ENCODE measurements at places on chromosomes 1 and 21.

DNA sequence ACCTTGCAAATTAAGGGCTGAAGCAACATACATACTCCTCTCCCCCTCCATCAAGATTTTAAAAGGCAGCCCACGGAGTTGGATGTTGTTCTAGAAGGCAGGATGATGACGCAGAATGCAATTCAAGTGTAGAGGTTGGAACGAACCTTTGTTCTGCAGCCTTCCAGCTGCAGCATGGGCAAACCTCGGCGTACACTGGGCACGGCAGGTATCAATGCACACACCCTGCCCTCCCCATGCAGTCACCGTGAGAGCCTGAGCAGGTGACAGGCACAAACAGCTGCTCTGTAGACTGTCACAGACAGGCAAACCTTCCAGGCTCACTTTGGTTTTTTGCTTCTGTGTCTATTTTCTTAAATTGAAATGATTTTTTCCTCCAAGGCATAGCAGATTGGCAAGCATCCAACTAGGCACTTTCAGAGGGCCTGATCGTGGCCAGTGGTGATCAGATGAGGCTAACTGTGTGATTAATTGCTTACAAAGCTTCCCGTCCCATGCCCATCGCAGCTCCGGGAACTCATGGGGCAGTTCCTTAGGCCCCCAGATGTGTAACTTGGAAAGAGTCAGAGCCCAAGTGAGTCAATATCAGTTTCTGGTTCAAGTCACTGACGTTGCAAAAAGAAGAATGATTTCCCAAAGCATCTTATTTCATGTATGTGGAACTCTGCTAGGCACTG, 82.3 kb downstream of the ITPKB start:
- peak; percentile 53 for DNase-seq

GRCh38 chr1:2233997-2234761, 6.1 kb downstream of the SKI start:
- peak; percentile 94 for DNase-seq

DNA sequence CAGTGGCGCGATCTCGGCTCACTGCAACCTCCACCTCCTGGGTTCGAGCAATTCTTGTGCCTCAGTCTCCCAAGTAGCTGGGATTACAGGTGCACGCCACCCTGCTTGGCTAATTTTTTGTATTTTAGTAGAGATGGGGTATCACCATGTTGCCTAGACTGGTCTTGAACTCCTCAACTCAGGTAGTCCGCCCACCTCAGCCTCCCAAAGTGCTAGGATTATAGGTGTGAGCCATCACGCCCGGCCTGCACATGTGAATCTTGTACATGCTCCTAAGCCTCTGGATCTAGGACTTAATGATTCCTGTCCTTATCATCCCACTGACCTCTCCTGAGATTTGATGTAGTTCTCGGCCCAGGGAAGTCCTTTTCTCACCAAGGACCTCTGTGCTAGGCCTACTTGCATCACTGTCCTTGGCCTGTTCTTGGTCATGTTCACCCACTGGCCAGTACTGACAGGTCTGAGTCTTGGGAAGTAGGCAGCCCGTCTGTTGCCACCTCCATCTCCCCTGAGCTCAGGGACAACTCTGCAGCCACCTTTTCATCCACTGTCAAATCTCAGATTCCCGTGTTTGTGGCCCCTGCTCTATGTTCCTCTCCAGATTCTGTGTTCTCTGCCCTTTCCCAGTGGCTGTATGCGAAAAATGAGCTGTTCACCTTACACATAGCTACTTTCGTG, 9.4 kb downstream of the HYI start:
- DNase-seq = no peak

DNA sequence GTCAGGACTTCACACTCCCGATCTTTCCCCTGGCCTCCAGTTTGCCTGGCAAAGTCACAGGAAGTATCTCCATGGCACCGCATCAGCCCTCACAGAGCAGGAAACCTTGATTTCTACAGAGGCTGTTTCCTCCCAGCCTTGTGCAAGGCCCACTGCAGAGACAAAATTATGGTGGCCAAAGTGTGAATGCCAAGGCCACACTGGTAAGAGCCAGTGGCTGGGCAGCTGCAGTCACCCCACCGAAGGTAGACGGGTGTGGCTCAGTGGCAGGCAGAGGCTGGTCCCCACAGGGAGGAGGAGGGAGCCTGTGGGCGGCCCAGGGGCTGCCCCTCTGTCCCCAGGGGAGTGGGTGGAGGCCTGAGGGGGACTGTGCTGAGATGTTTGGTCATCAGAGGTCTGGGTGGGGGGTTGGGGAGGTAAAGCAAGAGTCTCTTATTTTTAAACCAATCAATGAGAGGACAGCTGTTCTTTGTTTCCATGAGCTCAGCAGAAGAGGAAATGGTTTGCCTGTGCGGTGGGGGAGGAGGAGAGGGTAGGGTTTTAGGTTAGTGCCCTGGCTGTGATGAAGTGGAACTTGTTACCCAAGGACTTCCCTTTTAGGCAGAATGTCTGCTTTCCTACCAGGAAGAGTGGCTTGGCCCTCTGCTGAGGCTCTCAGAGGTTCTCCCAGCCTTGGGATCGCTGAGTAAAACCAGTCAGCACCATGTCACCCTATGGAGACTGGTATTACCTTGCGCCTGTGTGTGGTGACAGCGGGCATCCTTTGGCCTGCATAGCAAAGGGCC, 18.0 kb upstream of the BTG2 start:
- peak; percentile 85 for DNase-seq

DNA sequence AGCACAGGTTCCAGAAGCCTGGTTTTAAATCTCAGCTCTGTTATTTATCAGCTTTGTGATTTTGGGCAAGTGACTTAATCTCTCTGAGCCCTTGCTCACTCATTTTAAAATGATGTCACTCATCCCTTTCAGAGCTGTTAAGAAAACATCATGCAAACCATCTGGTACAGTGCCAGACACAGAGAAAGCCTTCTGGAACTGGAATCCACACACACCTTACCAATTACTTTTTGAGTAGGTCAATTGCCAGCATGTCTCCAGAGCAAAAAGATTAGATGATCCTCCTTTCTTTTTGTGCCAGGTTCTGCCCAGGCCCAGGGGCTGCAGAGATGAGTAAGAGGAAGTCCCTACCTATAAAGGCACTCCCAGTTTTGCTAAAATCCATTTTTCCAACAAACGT, 61.3 kb downstream of the ROR1 start:
- DNase-seq = no peak

DNA sequence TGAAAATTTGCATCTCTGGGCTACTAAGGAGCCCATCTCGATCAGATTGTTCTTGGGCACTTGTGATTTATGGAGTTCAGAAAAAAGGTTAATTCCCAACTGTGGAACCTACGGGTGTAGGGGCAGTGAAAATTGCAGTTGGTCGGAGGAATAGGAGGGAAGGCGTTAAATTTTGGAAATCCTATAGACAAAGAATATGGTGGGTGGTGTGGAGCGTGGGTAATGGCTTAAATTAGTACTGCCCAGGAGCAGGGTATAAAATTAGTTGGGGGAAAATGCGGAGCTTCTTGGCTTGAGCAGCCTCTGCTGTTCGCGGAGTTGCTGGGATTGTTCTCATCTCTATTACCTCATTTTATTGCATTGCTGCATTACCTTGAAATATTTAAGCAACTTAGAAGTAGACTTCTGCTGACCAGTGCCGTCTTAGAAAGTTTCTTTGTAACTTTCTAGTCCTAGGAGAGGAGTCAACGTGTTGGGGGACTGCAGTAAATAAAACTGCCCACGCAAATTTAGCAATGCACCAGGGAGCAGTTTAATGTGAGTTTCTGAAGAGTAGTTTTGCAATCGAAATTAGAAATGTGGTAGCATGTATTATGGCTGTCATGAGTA, 514 bp downstream of the S1PR1 start:
- peak; percentile 55 for DNase-seq

DNA sequence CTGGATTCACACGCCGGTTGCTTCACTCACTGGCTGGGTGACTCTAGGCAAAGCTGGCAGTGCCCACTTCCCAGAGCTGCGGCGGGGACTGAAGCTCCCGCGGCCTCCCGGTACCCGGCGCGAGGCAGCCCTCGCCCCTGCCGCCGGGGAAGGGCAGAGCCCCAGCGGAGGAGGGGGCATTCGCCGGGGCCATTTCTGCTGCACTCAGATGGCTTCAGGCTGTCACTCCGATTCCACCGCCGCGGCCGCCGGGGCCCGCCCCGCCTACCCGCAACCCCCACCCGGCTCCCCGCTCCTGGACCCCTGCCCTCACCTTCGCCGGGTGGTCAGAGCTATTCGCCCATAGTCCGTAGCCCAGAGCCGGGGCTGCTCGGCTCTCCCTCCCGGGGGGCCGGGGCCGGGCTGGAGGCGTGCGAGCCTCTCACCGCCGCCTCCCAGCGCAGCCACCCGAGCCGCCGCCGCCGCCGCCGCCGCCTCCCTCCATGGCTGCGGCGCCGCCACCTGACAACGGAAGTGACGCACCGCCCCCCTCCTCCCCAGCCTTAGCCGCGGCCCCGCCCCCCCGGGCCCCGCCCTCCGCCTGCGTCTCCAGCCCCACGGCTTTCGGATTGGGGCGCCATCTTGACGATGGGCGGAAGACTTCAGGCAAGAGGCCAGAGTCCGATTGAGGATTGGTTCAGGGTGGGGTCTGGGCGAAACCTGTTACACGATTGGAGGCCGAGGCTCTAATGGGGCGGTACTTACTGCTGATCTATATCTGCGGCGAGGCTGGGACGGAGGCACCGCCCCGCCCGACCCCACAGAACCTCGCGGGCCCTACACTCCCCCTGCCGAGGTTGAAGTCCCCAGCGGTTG, at the start of gene STK40:
TSS of gene STK40 (minus strand) at position 515 of the 855 bp plus-strand sequence. CDS start 24,592 bp downstream, outside the sequence.
- peak; percentile 100 for DNase-seq

DNA sequence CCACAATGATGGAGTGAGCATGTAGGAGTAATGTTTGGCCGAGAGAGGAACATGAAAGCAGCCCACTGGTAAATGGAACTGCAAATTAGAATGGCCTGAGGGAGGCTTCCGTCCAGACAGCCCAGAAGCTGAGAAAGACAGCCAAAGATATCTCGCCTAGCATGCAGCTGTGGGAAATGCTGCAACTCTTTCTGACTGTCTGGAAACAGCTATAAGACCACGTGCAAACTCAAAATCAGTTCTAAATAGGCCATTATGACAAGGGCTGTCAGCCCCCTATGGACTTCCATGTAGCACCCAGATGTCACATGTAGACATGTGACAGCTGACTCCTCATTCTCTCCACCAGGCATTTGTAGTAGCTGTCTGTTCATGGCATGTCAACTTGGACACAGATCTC, 62.9 kb upstream of the ATP1A1 start:
- no peak for DNase-seq

DNA sequence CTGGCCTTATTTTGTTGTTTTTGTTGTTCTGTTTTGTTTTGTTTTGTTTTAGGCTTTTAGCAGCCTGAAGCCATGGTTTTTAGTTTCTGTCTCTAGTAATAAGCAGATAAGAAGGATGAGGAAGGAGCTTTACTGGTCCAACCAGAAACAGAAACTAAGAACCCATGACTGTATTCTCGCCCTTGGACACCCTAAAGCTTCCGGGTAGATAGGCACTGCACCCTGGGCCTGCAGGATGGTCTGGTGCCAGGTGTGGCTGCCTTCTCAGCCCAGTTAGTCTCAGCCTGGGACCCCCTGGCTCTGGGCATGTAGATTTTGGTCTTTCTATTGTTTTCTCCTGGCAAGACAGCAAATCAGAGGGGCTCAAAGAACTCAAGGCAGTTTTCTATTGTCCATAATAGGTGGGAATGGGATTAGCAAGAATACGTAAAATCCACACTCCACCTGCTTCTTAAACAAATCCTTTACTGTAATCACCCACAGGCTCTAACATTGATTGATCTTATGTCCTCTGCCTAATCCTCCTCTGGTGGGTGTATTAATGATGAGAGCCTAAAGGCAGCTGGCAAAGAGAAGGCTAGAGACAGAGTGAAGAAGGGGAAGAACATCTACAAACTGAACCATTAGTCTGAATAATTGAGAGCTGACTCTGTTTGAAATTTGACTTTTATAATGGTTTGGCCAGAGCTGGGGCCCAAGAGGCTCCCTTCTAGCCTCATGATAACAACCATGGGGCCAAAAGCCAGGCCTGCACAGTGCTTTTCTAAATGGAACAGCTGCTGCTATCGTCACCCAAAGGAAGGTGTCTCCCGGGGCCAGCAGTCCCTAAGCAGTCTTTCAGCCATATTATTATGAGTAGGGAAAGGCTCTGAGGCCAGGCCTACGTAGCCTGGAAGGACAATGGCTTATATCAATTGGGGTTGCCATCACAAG, 106.8 kb upstream of the ATP1A1 start:
- no peak for DNase-seq

DNA sequence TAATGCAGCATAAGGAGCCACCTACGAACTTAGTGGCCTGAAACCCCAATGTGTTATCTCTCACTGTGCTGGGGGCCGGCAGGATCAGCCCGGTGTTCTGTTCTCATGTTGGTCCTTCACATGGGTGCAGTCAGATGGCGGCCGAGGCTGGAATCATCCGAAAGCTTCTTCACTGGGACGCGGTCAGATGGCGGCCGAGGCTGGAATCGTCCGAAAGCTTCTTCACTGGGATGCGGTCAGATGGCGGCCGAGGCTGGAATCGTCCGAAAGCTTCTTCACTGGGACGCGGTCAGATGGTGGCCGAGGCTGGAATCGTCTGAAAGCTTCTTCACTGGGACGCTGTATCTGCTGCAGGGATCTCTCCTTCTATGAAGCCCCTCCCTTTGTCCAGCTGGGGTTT, 12.6 kb upstream of the PCBP3 start:
- no peak for DNase-seq

- DNase-seq = no peak
Measured at GRCh38 chr21:44018127-44018526, 6.0 kb downstream of the TRAPPC10 start.

DNA sequence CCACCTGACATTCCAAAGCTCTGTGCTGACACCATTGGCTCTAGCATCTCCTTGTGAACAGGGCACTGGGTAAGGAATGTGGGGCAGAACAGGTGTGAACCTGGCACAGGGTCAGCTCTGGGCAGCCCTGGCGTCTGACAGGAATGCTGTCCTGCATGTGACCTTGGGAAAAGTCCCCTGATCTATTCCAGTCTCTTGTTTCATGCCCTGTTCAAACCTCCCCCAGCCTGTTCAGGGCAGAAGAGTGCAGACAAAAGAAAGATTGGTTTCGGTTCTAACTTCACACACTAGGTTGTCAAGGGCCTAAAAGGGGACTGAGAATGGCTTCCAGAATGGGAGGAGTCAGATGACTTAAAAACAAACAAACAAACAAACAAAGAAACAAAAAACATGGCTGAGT, 27.6 kb upstream of the SDHB start:
- DNase-seq = no peak

All from hematopoietic multipotent progenitor cell treated with erythropoietin and hydrocortisone succinate and interleukin-3 and kit ligand, for 6 days (in vitro differentiated cells).